ENCODE measurements at places on chromosomes 3 and 15. TPM values are rescaled to one million over a fixed set of nuclear protein-coding genes. Genes with fewer than 3 reads are reported as not detected.

Gene LRRC34
- total RNA-seq: 11.8 TPM

Gene C3orf49
- not detected for total RNA-seq

Gene PRKCD
- total RNA-seq: 46.7 TPM

Gene CIP2A
- 8.8 TPM for total RNA-seq

Gene NPAP1
- not detected for total RNA-seq

Gene GRAMD2A
- not detected for total RNA-seq

Gene TM4SF1
- not detected for total RNA-seq

Gene CLASP2
- total RNA-seq: 109 TPM

Gene FYCO1
- 16.5 TPM for total RNA-seq

- no peak overlapping the region for H3K4me3 ChIP-seq
- peaks cover 14% of the 10 kb centered on the region for H3K4me1 ChIP-seq
- no peaks in the 10 kb centered on the region for H3K36me3 ChIP-seq
- no peak for DNase-seq
- no peaks in the 10 kb centered on the region for H3K27me3 ChIP-seq
Observed at GRCh38 chr3:133925960-133926735, 30.5 kb upstream of the RAB6B start.

DNA sequence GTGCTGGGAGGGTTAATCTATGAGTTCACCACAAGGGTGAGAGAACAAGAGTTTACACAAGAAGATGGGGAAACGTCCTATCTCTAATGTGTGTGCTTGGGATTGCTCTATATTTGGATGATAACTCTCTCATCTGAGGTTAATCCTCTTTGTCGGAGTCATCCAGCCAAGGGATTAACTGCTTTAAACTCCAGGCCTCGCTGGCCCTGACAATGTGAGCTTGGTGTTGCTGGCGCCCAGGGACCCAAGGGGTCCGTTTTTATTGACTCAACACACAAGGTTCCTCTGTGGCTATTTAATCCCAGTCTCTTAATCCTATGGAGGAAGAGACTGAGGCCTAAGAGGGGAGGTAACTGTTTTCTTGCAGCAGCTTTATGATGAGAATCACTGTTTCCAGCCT, 14.2 kb downstream of the SV2B start:
- DNase-seq: no peak
- no peak overlapping the region for H3K27ac ChIP-seq
- H3K36me3 ChIP-seq: no peaks in the 10 kb centered on the region
- H3K4me3 ChIP-seq: no peak overlapping the region

DNA sequence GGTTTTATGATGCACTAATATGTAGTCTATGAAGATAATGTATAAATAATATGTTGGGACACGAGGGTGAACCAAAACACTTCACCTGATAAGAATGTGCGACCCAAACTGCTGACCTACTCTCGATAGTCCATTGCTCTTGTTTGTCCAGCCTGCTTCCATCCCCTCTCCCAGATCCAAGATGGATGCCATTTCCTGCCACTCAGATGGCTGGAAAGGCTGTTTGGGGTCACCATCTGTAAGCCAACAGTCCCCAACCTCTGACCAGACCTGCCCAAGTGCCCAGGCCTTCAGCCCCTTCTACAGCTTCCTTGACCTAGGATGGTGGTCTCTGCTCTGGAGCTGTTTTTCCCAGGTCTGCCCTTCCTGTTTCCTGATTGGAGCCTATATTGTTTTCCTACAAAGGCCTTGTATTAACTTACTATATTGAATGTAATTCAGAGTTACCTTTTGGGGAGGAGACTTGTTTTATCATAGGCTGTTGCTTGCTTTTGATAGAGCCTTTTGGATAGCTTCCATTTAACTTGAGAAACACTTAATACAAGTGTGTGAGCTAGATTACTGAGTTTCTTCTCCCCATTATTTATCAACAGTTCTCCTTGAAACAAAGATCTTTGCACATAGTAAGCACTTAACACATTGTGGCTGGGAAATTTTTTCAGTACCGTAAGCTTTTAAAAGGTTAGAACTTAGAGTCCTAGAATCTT, 5.0 kb upstream of the PAQR9 start:
- no peak for DNase-seq
- no peak overlapping the region for H3K4me3 ChIP-seq
- H3K4me1 ChIP-seq: peaks cover 4% of the 10 kb centered on the region

GRCh38 chr15:76391847-76392246, 55.3 kb downstream of the ISL2 start:
- H3K36me3 ChIP-seq: no peaks in the 10 kb centered on the region
- H3K4me3 ChIP-seq: no peak overlapping the region
- H3K4me1 ChIP-seq: no peaks in the 10 kb centered on the region
- DNase-seq: no peak
- no peaks in the 10 kb centered on the region for H3K27me3 ChIP-seq

- H3K36me3 ChIP-seq: peaks cover 8% of the 10 kb centered on the region
- H3K27me3 ChIP-seq: no peaks in the 10 kb centered on the region
- peaks cover 61% of the 10 kb centered on the region for H3K4me1 ChIP-seq
- no peak for DNase-seq
- peak overlapping the region; percentile 70 for H3K4me3 ChIP-seq
Observed at GRCh38 chr3:13419505-13420044, 547 bp downstream of the NUP210 start.

- H3K4me1 ChIP-seq: no peaks in the 10 kb centered on the region
- no peaks in the 10 kb centered on the region for H3K36me3 ChIP-seq
- no peaks in the 10 kb centered on the region for H3K27me3 ChIP-seq
- H3K4me3 ChIP-seq: no peak overlapping the region
Observed at GRCh38 chr15:60074181-60074885, 70.2 kb downstream of the FOXB1 start.

GRCh38 chr3:98734735-98735134, 28.4 kb upstream of the ST3GAL6 start:
- H3K27ac ChIP-seq: no peak overlapping the region
- no peak overlapping the region for H3K4me3 ChIP-seq
- peaks cover 24% of the 10 kb centered on the region for H3K4me1 ChIP-seq
- peaks cover 41% of the 10 kb centered on the region for H3K27me3 ChIP-seq
- DNase-seq: no peak

- H3K4me3 ChIP-seq: no peak overlapping the region
- no peak overlapping the region for H3K27ac ChIP-seq
- DNase-seq: no peak
- no peaks in the 10 kb centered on the region for H3K36me3 ChIP-seq
Observed at GRCh38 chr3:77247061-77247460, 207.2 kb downstream of the ROBO2 start.

DNA sequence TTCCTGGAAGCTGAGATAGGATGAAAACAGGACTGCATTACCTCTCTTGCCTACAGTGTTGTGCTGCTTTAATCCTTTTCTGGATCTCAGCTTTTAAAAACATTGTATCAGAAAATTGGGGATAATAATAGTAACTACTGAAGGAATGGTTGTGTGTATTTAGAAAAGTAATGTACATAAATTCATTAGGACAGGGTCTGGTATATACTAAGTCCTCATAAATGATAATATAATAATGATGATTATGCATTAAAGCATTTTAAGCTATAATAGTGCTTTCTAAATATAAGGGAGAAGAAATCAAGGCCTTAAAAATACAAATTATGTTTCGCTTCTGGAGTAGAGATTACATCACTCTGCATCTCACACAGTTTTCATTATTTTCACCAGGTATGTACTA, 530.1 kb downstream of the ZNF385D start:
- no peaks in the 10 kb centered on the region for H3K4me1 ChIP-seq
- no peak overlapping the region for H3K4me3 ChIP-seq
- DNase-seq: no peak
- no peaks in the 10 kb centered on the region for H3K27me3 ChIP-seq
- no peak overlapping the region for H3K27ac ChIP-seq
- H3K36me3 ChIP-seq: no peaks in the 10 kb centered on the region

GRCh38 chr3:42408156-42408555, 2.3 kb downstream of the LYZL4 start:
- no peaks in the 10 kb centered on the region for H3K36me3 ChIP-seq
- no peak overlapping the region for H3K27ac ChIP-seq
- no peaks in the 10 kb centered on the region for H3K27me3 ChIP-seq
- H3K4me3 ChIP-seq: no peak overlapping the region

DNA sequence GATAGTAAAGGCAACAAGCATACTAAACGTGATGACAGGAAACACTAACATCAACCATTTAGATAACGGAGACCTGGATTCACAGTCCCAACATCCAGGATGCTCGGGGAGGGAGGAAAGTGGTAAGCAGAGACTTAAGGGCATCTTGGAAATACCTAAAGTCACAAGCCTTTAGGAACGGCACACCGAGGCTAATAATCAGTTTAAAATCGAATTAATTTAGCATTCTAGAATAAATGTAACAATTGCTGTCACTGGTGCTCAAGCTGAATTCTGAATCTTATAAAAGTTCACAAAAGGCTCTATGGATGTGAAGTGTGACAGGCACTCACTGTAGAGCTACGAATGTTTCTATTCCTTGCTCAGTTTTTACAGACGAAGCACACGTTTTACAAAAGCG, 1.3 kb downstream of the CD47 start:
- peaks cover 53% of the 10 kb centered on the region for H3K4me1 ChIP-seq
- peak overlapping the region; percentile 85 for H3K4me3 ChIP-seq
- no peaks in the 10 kb centered on the region for H3K27me3 ChIP-seq
- DNase-seq: no peak
- H3K27ac ChIP-seq: peak overlapping the region; percentile 97
- H3K36me3 ChIP-seq: peaks cover 17% of the 10 kb centered on the region

DNA sequence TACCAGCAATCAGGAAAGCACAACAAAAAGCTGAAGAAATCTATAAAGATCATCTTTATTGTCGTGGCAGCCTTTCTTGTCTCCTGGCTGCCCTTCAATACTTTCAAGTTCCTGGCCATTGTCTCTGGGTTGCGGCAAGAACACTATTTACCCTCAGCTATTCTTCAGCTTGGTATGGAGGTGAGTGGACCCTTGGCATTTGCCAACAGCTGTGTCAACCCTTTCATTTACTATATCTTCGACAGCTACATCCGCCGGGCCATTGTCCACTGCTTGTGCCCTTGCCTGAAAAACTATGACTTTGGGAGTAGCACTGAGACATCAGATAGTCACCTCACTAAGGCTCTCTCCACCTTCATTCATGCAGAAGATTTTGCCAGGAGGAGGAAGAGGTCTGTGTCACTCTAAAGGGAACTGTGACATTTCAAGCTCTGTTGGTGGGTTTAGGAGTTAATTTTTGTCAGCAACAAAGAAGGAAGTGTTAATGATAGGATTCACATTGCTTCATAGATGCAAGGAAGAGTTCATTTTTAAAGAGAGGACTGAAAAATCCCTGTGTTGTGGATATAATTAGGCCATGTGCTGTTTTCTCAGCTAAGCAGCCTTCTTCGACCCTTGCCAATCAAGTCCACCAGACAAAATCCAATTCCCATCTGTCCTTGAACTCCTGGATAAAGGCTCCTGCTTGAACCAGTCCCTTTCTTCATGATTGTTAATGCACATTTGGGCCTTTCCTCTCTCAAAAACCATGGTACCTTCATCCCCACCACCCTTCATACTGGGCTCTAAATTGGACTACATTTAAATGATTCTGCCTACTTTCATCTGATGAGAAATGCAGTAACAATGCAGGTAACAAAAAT, 1.2 kb downstream of the GPR15 start:
- no peaks in the 10 kb centered on the region for H3K27me3 ChIP-seq
- H3K4me3 ChIP-seq: peak overlapping the region; percentile 40
- DNase-seq: no peak
- H3K27ac ChIP-seq: no peak overlapping the region

GRCh38 chr15:66270932-66271331, 17.4 kb upstream of the MEGF11 start:
- no peak overlapping the region for H3K4me3 ChIP-seq
- no peak overlapping the region for H3K27ac ChIP-seq
- DNase-seq: no peak

DNA sequence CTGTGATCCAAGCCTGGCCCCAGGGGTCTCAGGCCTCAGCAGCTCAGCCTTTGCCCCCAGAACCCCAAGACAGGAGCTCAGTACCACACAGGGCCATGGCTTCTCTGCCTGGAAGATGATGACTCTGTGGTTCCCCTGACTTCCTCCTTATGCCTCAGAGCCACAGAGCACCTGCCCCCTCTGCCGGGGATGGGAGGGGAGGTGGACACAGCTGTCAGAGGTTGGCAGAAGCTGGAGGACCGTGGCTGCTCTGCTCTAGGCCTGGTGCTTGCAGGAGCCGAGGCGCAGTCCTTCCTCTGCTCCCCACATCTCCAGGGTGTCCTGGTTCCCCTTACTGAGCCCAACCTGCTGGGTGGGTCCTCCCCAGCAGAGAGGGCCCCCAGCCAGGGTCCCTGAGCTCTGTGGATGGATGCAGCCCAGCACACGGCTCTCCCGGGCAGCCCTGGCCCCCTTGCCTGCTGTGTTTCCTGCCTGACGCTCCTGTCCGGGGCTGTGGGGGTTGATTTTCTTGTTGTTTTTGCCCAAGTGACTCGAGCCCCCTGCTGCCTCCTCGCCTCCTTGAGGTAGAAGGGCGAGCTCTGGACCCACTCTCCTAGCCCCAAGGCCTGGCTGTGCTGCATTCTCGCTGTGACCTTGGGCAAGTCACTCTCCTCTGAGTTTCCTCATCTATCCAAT, 36.6 kb downstream of the PSTPIP1 start:
- peaks cover 41% of the 10 kb centered on the region for H3K36me3 ChIP-seq
- no peaks in the 10 kb centered on the region for H3K27me3 ChIP-seq
- H3K4me1 ChIP-seq: peaks cover 12% of the 10 kb centered on the region
- peak overlapping the region; percentile 39 for H3K27ac ChIP-seq

DNA sequence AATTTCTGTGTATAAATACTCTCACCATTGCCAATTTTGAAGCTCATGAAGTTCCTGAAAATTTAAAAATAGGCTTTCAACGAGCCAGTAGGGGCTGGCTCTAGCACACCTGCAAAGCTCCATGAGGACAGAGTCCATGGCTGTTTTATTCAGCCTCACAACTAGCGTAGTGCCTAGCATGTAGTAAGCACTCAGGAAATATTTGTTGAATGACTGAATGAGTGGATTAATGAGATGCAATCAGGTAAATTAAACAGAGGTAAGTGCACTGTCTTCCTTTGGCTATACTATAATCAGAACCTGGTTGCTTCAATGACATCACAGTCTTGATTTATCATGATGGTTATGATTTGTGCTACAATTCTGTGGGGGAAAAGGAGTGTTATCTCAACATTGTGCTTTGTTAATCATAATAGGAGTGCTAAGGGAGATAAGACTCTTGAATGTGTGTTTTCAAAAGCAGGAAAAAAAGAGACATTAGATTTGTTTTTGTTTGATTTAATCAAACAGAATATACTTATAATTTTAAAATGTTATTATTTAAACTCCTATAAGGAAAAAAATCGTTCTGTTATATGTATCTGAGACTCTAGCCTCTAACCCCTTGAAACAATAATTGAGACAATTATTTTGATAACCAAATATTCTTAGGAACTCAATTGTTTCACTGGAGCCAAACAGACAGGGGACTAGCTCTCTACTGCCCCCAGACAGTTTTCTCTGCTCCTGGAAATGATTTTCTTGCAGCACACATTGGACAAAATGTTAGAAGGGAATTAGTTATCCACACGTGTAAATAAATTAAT, 171.7 kb upstream of the ATP11B start:
- H3K36me3 ChIP-seq: no peaks in the 10 kb centered on the region
- H3K27me3 ChIP-seq: no peaks in the 10 kb centered on the region
- no peak overlapping the region for H3K27ac ChIP-seq
- DNase-seq: no peak

DNA sequence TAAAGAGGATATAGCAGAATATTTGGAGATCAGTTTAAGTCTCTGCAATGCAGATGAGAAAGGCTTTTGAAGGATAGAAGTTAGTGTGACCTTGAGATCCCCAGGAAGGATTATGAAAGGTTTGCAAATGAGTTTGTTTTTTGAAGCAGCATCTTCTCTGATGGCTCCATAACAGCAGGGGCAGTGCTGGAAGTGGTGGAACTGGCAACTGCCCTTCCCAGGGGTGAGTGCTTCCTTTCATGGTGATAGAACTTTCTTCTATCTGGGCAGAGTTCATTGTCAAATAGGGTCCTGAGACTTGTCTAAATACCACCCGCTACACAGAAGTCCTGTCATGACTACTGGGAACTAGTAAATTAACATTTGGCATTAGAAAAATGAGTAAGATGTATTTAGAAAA, 314.2 kb upstream of the MCTP2 start:
- H3K4me1 ChIP-seq: no peaks in the 10 kb centered on the region
- no peak overlapping the region for H3K4me3 ChIP-seq
- no peak for DNase-seq

Measured in B cell (primary cell).